Right atrium auricular region (tissue), 2 donors: ENCODE measurements at places on chromosomes 12 and 14. TPM values are rescaled to one million over a fixed set of nuclear protein-coding genes. Genes with fewer than 3 reads are reported as not detected.

DNA sequence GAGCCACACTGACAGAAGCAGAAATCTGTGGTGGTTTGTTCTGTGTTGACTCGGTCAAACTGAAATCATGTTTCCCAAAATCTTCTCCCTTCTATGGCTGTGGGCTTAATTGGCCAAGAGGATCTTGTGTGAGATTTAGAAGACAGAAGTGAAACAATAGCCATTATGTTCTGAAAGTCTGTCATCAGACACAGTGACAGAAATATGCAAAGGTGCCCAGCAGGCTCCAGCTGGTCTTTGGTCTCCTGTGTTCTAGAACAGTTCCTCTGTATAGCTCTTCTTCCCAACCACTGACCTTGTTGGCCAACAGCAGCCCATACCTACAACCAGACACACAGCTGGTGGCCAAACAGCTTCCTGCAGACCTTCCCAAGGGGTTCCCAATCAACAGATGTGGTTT, 25.0 kb upstream of the COCH start:
- no peak for DNase-seq

DNA sequence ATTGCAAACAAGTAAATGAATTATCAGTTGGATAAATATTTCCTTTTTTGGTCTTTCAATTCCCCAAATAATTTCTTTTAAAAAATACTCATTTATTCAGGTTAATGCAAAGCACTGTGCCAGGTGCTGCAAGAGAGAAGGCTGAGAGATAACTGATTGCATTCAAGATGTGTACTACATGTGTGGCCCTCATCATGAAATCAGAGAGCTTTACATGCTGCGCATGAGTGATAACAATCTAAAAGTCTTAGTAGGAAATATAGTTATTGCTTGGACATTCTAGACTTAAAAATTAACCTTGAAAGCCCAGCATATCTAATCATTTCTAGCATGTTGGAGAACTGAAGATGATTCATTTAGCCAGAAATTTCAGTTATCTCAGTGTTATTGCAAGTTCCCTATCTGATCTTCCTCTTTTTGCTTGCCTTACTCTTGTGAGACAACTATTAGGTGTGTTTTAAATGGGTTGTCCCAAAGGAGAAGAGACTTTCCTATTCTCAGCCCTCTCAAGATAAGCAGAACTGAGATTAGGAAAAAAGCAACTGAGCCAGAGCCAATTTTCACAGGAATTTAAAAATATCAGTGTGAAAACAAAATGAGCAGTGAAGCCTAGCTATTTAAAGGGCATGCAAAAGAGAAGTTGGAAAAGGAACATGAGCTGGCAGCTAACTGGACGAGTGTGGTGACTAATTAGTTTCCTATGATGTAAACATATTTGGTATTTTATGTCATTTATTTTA, 60.9 kb downstream of the PLEKHA5 start:
- no peak for DNase-seq

Gene MANSC4
- not detected for total RNA-seq

Gene C3AR1
- total RNA-seq, result 3.4 TPM

Gene C14orf180
- total RNA-seq, result 135 TPM

- DNase-seq, result no peak
Measured at GRCh38 chr14:68364792-68365192, 428.1 kb downstream of the ZFP36L1 start.

DNA sequence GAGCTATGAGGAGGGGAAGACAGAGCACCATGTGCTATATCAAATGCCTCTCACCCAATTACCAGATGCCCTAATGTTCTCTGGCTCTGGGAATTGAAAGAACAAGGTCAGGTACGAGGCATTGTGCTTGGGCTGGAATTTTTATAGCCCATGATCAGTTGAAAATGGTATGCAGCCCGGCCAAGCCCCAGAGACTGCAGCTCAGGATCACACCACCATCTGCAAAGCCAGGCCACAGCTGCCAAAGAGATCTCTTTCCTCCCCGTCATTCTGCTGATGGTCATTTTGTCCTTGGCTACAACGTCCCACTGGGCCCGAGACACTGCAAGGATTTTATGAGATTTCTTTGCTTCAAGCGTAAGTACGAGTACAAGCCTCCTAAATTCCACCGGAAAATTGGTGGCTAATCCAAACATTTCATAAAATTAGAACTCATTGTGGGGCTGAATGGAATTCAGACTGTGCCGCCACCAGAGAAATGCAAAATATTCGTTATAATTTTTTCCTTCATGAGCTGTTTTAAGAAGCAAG, 15.1 kb downstream of the NUAK1 start:
- no peak for DNase-seq

Gene DEPDC4
- total RNA-seq, result 0.44 TPM

DNA sequence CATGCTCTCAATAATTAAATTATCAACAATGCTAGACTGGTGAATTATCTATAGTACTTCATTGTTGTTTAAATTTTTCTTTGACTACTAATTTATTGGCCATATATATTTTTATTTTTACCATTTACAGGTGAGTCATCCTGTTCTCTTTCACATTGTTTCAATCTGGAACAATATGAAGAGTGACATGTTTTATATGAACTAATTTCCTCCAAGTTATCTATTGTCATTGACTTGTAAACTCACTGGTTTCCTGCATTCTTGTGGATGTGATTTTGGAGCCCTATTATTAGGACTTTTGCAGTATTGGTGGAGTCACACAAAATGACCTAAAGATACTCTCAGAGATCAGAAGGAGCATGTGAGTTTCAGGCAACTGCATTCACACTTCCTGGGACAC, 297.7 kb downstream of the AEBP2 start:
- DNase-seq, result no peak

- DNase-seq, result no peak
Measured at GRCh38 chr14:84670796-84671195, 859.1 kb upstream of the FLRT2 start.

GRCh38 chr12:102958073-102958829, 777 bp downstream of the ASCL1 start:
- DNase-seq, result no peak

GRCh38 chr12:106816231-106816630, 41.7 kb downstream of the RIC8B start:
- no peak for DNase-seq

GRCh38 chr14:68924186-68925158, 54.6 kb downstream of the ACTN1 start:
- DNase-seq, result no peak

DNA sequence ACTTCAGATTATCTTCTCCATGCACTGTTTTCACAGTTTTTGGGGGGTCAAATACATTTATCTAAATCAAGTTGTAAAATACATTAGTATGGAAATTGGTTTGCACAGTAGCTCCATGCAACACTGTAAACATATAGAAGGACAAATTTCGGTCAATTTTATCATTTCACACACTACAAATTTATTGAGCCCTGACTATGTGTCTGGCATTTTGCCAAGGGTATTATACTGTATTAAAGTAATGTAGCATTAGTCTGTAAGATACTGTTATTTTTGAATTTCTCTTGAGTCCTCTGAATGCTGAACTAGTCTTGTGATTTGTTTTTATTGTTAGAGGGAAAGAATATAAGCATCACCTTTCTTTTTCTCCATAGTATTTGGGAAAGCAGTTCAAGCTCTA, 1.3 kb downstream of the RAD9B start:
- no peak for DNase-seq

Gene GXYLT1
- 5.9 TPM for total RNA-seq

Gene TSPAN31
- 59.6 TPM for total RNA-seq

- DNase-seq, result no peak
Measured at GRCh38 chr12:111157486-111157885, 211.4 kb downstream of the PHETA1 start.

DNA sequence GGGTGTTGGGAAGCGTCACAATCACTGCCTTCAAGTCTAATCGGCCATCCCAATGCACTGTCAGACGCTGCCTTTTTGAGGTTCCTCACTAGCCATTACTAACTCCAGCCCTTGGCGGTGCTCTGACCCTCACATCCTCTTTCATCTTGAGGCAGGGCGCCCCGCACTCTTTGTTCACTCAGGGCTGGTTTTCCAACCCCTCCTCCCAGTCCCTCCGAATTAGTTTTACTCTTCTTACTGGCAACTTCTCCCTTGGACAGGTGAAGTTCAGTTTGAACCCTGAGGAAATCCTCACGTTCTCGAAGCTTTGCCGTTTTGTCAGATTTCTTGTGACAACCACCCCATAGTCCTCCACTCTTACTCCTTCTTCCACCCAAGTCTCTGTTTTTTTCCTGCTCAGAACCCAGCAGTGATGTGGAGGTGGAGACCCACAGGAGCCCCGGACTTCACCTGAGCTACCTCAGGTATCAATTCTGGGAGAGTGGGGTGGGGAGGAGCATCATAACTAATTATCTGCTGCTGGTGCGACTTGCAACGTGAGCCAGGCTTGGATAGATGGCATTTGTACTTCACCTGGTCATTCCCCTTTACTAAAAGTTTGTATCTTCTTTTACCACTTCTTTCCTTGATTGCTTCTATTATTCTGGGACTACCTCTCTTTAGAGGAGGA, 757 bp downstream of the ZC3H10 start:
- DNase-seq, result no peak

GRCh38 chr12:55392032-55392795, 8.1 kb upstream of the OR6C65 start:
- no peak for DNase-seq

DNA sequence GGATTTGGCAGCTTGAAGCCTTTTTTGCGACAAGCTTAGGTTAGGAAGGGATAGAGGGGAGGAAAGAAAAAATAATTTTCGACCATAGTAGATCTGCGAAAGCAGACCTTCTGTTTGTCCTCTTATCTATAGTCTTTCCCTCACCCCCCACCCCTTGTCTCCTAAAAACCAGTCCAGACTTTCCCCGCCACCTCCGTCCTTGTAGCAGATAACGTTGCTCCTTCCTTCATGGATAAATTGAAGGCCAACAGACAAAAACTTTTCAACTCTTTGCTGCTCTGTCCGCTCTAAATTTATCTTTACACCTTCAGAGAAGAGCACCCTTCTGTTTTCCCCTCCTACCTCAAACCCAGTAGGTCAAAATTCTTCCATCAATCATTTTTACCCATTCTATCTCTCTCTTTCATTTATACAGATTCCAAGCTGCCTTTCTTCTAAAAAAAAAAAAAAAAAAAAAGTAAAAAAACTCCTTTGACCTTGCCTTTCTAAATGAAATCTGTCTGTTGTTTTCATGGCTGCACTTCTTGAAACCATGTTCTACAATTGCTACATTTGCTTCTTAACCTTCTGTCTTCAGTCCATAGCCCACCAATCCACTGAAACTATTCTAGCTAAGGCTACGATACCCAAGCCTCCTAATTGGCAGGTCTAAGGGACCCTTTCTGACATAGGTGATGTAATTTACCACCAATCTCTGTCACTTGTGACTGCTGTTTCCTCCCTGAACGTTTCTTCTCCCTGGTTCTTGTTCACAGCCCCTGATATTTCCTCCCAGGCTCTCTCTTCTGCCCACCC, 11.1 kb upstream of the NEMF start:
- peak; percentile 56 for DNase-seq

- DNase-seq, result no peak
Measured at GRCh38 chr12:66456612-66457011, 154.3 kb downstream of the HELB start.

DNA sequence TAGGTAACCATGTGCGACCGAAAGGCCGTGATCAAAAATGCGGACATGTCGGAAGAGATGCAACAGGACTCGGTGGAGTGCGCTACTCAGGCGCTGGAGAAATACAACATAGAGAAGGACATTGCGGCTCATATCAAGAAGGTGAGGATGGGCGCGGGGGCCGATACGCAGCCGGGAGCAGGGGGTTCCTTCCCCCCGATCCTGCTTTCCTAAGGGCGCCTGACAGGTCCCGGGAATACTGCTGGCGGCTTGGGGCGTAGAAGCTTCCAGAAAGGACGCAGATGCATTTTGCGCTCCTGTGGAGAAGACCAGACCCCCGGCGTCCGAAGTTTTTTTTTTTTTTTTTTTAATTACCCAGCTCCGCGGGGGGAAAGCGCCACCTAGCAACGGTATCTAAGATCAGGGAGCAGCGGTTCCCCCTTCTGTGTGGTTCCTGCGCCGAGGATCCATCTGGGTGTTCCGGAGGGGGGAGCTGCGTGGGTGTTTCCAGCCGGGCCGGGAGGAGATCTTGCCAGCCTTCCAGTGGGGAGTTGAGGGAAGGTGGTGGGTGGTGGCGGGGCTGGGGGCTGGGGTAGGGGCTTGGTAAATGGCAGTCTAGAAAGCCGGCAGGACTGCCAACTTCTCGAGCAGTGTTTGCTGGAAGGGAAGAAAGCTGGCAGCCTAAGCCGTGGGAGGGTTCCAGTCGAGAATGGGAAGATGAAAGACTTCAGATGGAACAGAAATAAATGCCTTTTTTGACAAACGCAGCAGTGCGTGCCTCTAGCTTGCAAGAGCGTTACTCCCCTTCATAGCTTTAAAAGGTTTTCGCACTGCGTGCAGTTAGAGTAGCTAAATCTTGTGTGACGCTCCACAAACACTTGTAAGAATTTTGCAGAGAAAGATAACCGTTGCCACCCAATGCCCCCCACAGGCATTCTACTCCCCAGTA, 764 bp downstream of the DYNLL1 start:
- peak; percentile 76 for DNase-seq

Gene RHEBL1
- total RNA-seq, result not detected

- DNase-seq, result no peak
Measured at GRCh38 chr12:59407799-59408198, 188.0 kb upstream of the SLC16A7 start.

DNA sequence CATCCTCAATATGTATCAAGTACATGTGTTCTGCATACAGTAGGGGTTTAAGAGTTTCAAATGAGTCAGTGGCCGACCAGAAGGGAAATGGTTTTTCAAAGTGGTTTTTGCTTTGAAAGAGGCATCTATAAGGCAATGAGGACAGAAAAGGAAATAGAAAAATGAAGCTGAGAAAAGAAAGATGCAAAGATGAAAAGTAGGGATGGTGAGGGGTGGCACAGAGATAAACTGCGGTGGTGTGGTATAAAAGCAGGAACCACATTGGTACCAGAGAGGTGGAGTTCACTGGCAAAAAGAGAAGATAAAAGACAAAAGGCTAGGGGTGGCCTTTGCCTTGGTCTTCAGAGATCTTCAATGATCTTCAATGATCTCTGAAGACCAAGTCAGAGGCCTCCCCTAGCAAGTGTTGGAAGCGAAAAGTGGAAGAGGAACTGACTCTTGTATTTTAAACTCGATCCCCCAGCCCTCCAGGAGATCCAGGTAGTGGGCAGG, 144.0 kb upstream of the KRR1 start:
- DNase-seq, result no peak

GRCh38 chr14:91817566-91818325, 49.6 kb downstream of the TC2N start:
- DNase-seq, result no peak

Gene CCDC177
- total RNA-seq, result not detected

- DNase-seq, result no peak
Measured at GRCh38 chr14:85764822-85765221, 234.9 kb downstream of the FLRT2 start.

GRCh38 chr14:36751106-36751505, 89.4 kb downstream of the PAX9 start:
- DNase-seq, result no peak

GRCh38 chr12:3661028-3661427, 91.9 kb downstream of the CRACR2A start:
- DNase-seq, result no peak

GRCh38 chr12:57112492-57113294, 1.5 kb upstream of the STAT6 start:
- DNase-seq, result no peak

DNA sequence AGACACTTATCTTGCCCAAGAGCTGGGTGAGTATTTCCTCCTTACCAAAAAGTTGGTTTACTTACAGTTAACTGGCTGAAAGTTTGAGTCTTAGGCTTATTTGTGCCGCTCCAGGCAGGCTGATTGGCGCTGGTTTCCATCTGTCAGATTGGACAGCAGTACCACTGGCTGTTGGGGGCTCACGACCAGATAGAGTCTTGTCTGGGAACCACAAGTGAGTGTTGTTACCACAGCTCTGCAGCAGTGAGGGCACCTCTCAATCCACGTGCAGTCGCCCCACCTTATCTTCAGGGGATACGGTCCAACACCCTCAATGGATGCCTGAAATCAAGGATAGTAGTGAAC, 58.9 kb downstream of the DDX51 start:
- no peak for DNase-seq

Gene SLC25A3
- 1,432 TPM for total RNA-seq
